SK-MEL-5 (cell line): ENCODE measurements at places on chromosomes 13 and 19.

GRCh38 chr19:39906283-39906682 lies 28.2 kb downstream of the FCGBP start:
- no peak for DNase-seq

- DNase-seq = no peak
These were observed 7.0 kb upstream of the MAMSTR start for GRCh38 chr19:48726556-48726955.

- no peak for DNase-seq
These were observed 92.3 kb downstream of the COL4A1 start for GRCh38 chr13:110214637-110215036.

DNA sequence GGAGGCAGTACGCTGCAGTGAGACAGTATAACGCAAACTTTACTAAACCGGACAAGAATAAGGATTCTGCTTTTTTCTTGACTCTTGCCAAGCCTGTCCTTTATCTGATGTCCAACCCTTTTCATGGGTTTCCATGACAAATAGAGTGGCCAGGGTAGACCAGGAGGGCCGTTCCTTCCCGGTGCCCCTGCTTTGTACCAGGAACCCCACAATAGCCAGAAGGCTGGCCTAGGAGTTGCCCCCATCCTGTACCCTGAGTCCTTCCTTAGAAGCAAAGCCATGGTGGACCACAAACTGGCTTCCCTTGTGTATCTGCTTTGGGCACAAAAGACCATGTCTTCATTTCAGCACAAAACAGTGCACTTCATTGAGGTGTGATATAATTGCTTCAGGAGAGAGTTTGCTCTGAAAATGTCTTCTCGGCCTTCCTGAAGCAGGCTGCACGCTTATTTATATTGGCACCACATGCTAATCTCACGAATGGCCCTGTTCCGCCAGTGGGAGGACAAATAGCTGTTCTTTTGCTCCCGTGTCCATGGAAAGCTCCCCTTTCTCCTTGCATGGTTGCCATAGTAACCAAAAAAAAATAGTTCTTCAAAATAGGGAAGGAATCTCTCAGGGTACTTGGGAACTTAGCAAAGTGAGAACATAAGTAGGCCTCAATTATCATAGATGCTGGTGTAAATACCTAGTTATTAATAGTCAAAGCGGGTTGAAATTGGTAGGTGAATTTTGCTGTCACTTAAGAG lies 222.1 kb downstream of the ZIC5 start:
- DNase-seq = no peak

GRCh38 chr19:48419158-48419920 lies 25.9 kb downstream of the GRIN2D start:
- DNase-seq = peak; percentile 84

DNA sequence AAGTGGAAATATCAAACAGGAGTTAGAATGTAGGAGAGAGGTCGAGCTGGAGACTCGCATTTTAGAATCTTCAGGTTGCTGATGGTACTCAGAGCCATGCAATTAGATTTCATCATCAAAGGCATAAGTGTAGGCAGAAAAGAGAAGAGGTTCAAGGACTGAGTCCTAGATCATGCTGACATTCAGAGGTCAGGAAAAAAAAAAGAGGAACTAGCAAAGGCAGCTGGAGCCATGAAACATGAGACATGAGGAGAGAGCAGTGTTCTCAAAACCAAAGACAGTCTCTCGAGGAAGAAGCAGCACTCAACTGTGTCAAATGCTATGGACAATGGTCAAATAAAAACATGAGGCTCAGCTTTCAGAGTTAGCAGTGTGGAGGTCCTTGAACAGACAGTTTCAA lies 12.4 kb upstream of the TPP2 start:
- DNase-seq = no peak
